ENCODE measurements at places on chromosomes 1 and 21.

GRCh38 chr1:221886743-221887414 lies 145.0 kb upstream of the DUSP10 start:
- no peak for DNase-seq

DNA sequence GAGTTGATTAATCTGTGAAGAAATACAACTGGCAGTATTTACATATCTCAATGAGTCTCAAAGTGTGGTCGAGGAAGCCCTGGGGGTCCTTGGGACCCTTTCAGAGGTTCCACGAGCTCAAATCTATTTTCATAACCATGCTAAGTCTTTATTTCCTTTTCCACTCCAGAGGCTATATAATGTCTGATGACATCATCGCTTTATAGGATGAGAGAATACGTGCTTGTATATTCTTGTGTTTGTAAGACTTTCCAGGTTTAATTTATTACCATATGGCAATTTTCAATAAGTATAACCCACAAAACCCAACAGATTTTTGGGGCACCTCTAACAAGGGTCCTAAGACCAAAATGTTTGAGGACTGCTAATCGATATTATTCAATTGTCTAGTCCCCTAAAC lies 1.4 kb upstream of the SLC19A2 start:
- DNase-seq, result no peak

GRCh38 chr1:30377230-30378002 lies 346.0 kb downstream of the MATN1 start:
- no peak for DNase-seq

GRCh38 chr1:176884911-176885310 lies 279.6 kb downstream of the ASTN1 start:
- no peak for DNase-seq

GRCh38 chr1:9271283-9271682 lies 21.4 kb upstream of the SPSB1 start:
- no peak for DNase-seq

DNA sequence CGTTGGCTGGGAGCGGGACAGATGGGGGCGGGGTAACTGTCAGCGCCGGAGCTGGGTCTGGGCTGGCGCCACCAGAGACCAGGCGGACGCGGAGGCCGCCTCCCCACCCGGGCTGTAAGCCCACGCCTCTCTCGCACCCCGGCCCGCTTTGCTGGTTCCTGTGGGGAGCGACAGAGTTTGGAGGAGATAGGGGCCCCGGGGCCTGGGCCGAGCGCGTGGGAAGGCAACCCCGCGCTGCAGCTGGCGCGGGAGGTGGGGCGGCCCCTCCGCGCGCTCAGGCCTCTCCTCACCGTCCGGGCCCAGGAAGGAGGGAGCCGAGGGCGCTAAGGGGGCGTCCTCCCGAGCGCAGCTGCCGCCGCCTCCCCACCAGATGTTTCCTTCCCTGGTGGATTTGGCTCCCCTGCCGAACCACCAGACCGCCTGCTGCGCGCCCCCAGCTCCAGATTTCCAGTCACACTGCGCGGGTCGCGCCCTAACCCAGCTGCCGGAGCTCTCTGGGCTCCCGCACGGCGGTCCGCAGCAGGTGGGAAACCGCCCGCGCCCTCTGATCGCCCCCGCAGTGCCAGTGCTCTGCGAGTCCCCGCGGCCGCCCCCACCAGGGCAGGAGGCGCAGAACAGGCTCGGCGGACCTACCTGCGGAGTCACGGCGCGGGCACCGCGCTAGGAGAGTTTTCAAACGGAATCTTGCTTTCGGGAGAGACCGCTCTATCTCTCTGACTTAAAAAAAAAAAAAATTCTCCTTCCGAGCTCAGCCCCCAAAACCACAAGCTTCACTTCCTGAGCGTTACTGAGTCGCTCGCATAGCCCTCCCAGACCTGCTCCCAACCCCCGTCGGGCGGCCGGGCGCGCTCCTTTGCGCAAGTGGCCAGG lies 1.1 kb downstream of the GFI1 start:
- peak; percentile 40 for DNase-seq

GRCh38 chr1:192826791-192827546 lies 18.1 kb downstream of the RGS2 start:
- no peak for DNase-seq

DNA sequence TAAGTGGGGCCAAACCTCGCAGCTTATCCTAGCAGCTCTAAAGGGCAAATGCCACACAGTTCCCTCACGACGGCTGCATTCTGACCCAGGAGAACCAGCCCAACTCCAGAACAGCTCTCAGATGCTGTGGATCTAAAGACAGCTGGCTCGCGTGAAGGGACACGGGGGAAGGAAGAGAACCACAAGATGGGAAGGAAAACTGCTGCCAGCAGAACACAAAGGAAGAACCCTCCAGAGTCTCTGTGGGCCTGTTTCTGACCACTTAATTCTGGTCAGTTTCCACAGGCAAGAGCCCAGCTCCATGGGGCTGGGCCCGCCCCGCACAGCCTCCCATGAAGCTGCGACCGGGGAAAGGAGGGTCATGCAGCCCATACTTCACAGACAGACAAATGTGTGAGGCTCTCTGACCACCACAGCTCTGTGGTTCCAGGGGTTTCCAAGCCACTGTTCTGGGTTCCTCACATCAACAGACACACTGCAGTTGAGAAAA lies 61.1 kb downstream of the SLC45A1 start:
- DNase-seq, result no peak
